Type B pancreatic cell (in vitro differentiated cells): ENCODE measurements at places on chromosomes 5 and 9. TPM values are rescaled to one million over a fixed set of nuclear protein-coding genes. Genes with fewer than 3 reads are reported as not detected.

The THBS4 gene
- total RNA-seq, result 8.8 and 16.6 TPM in 2 replicates

The PIP5K1B gene
- 9.8 and 19.4 TPM in 2 replicates for total RNA-seq

GRCh38 chr9:38301376-38302106 lies 91.0 kb upstream of the ALDH1B1 start:
- no peak for DNase-seq

DNA sequence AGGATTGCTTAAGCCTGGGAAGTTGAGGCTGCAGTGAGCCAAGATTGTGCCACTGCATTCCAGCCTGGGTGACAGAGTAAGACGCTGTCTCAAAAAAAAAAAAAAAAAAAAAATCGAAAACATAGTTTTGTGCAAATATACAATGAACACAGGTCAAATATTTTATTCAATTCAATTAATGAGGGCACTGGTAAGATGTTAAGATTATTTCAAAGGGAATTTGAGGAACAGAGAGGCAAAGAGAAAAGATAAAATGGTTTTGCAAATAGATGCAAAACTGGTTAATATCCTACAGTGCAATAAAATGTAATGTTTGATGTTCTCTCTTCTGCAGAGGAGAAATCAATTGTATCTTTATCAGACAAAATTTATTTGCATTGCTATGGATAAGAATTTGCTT lies 39.5 kb upstream of the GNE start:
- DNase-seq, result no peak

DNA sequence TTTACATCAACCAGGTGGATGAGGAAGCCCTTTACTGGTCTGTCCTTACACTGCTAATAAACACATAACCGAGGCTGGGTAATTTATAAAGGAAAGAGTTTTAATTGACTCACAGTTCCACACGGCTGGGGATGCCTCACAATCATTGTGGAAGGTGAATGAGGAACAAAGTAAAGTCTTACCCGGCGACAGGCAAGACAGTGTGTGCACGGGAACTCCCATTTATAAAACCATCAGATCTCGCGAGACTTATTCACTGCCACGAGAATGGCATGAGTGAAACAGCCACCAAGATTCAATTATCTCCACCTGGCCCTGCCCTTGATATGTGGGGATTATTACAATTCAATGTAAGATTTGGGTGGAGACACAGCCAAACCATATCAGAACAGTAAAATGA lies 67.3 kb upstream of the GRAMD2B start:
- DNase-seq, result no peak

DNA sequence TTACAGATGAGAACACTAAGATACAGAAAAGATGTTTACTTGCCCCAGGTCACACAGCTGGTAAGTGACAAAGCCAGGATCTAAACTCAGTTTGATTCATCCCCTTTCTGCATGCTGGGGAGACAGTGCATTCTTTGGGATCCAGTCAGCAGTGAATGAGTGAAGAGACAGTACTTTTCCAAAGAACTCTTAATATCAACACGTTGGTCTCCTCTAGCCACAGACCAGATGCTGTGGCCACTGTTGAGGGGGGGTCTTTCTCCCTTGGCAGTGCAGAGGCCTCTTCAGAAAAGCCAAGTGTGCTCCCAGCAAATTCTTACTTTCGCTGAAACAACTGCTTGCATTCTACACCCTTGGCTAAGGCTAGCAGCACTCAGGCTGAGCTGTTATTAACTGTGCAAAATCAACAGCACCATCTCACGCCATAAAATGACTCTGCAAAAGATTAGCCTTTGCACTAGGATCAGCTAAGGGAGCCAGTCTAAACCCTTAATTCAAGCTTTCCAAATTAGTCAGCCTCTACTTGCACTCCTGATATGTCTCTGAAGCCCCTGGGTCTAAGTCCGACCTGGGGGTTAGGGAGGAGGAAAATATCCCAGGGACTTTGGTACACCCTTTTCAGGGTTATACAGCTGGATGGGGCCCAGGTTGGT lies 4.8 kb upstream of the TMEM171 start:
- no peak for DNase-seq

- DNase-seq, result no peak
Observed at GRCh38 chr9:135796784-135797485, 95.0 kb downstream of the KCNT1 start.
